ENCODE measurements at places on chromosomes 3 and 15. TPM values are rescaled to one million over a fixed set of nuclear protein-coding genes. Genes with fewer than 3 reads are reported as not detected.

- H3K27ac ChIP-seq: no peak overlapping the region
- H3K4me3 ChIP-seq: no peak overlapping the region
- H3K36me3 ChIP-seq: no peaks in the 10 kb centered on the region
- no peaks in the 10 kb centered on the region for H3K27me3 ChIP-seq
- H3K4me1 ChIP-seq: no peaks in the 10 kb centered on the region
These were observed 167.4 kb downstream of the STAG1 start for GRCh38 chr3:136584728-136585127.

GRCh38 chr3:71847794-71848193, 62.8 kb upstream of the PROK2 start:
- no peak for DNase-seq
- H3K4me1 ChIP-seq: no peaks in the 10 kb centered on the region
- no peaks in the 10 kb centered on the region for H3K36me3 ChIP-seq
- no peak overlapping the region for H3K27ac ChIP-seq

DNA sequence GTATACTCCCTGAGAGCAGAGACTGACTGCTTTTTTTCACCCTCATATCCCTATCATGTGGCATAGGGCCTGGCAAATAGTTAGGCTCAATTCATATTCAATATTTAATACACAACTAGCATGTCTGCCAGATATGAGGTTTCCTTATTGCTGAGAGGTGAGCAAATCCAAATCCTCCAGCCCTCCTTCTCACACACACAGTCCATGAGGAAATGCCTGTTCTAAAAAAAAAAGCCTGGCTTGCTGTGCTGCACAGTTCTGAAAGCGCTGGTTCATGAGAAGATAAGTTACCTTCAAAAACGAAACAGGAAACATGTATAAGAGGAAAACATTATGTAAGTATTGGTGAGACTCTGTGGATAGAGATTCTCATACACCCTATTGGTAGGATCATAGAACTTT, 15.5 kb upstream of the ACAP2 start:
- H3K4me1 ChIP-seq: no peaks in the 10 kb centered on the region
- no peaks in the 10 kb centered on the region for H3K36me3 ChIP-seq
- no peak overlapping the region for H3K4me3 ChIP-seq
- H3K27ac ChIP-seq: no peak overlapping the region
- no peaks in the 10 kb centered on the region for H3K27me3 ChIP-seq

GRCh38 chr3:73504239-73504638, 120.5 kb downstream of the PDZRN3 start:
- peaks cover 17% of the 10 kb centered on the region for H3K4me1 ChIP-seq
- no peaks in the 10 kb centered on the region for H3K27me3 ChIP-seq
- no peak overlapping the region for H3K27ac ChIP-seq
- no peak overlapping the region for H3K4me3 ChIP-seq
- no peak for DNase-seq

GRCh38 chr3:73614419-73614818, 10.3 kb downstream of the PDZRN3 start:
- H3K4me3 ChIP-seq: no peak overlapping the region
- H3K27ac ChIP-seq: no peak overlapping the region
- no peaks in the 10 kb centered on the region for H3K27me3 ChIP-seq
- no peak for DNase-seq

DNA sequence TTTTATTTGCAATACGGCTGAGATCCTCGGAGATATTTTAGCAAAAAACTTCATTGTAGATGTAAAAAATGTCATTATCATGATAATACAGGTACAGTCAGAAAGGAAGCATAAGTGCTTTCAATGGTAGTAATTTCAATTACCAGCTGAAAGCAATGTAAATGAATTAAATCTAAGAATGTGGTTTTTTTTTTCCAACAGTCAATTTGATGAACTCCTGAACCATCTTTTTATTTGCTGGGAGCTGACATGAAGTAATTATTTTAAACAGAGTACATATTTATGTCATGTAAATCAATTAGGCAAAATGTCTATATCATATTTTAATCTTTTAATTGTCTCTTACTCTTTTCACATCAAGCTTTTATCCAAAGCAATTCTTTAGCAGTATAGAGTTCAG, 70.6 kb downstream of the MORC1 start:
- no peak for DNase-seq
- H3K4me1 ChIP-seq: no peaks in the 10 kb centered on the region
- no peaks in the 10 kb centered on the region for H3K36me3 ChIP-seq
- H3K4me3 ChIP-seq: no peak overlapping the region
- no peaks in the 10 kb centered on the region for H3K27me3 ChIP-seq

GRCh38 chr3:169478566-169479313, 184.8 kb downstream of the MECOM start:
- no peak for DNase-seq
- H3K4me3 ChIP-seq: no peak overlapping the region
- H3K27me3 ChIP-seq: no peaks in the 10 kb centered on the region
- no peak overlapping the region for H3K27ac ChIP-seq

- peaks cover 12% of the 10 kb centered on the region for H3K4me1 ChIP-seq
- H3K27ac ChIP-seq: no peak overlapping the region
- no peaks in the 10 kb centered on the region for H3K27me3 ChIP-seq
- H3K4me3 ChIP-seq: no peak overlapping the region
- no peak for DNase-seq
These were observed 66.9 kb downstream of the TLE3 start for GRCh38 chr15:70030851-70031250.

- H3K27me3 ChIP-seq: no peaks in the 10 kb centered on the region
- no peaks in the 10 kb centered on the region for H3K36me3 ChIP-seq
- no peak overlapping the region for H3K27ac ChIP-seq
- DNase-seq: no peak
- no peak overlapping the region for H3K4me3 ChIP-seq
- peaks cover 2% of the 10 kb centered on the region for H3K4me1 ChIP-seq
These were observed 41.6 kb downstream of the ILDR1 start for GRCh38 chr3:121980450-121980796.

GRCh38 chr3:43583481-43583880, 38.3 kb downstream of the ANO10 start:
- H3K27me3 ChIP-seq: no peaks in the 10 kb centered on the region
- no peak overlapping the region for H3K4me3 ChIP-seq
- peaks cover 13% of the 10 kb centered on the region for H3K4me1 ChIP-seq

- H3K27ac ChIP-seq: no peak overlapping the region
- H3K4me1 ChIP-seq: peaks cover 3% of the 10 kb centered on the region
- no peaks in the 10 kb centered on the region for H3K27me3 ChIP-seq
- H3K36me3 ChIP-seq: no peaks in the 10 kb centered on the region
- H3K4me3 ChIP-seq: no peak overlapping the region
- no peak for DNase-seq
These were observed 14.7 kb downstream of the THBS1 start for GRCh38 chr15:39595338-39596221.

GRCh38 chr3:112365636-112366035, 32.7 kb downstream of the CD200 start:
- H3K27ac ChIP-seq: no peak overlapping the region
- H3K4me3 ChIP-seq: no peak overlapping the region
- H3K27me3 ChIP-seq: no peaks in the 10 kb centered on the region
- no peak for DNase-seq

GRCh38 chr15:31283043-31283442, 43.6 kb upstream of the KLF13 start:
- peaks cover 8% of the 10 kb centered on the region for H3K4me1 ChIP-seq
- H3K27me3 ChIP-seq: no peaks in the 10 kb centered on the region
- H3K36me3 ChIP-seq: no peaks in the 10 kb centered on the region
- no peak for DNase-seq
- H3K27ac ChIP-seq: no peak overlapping the region

DNA sequence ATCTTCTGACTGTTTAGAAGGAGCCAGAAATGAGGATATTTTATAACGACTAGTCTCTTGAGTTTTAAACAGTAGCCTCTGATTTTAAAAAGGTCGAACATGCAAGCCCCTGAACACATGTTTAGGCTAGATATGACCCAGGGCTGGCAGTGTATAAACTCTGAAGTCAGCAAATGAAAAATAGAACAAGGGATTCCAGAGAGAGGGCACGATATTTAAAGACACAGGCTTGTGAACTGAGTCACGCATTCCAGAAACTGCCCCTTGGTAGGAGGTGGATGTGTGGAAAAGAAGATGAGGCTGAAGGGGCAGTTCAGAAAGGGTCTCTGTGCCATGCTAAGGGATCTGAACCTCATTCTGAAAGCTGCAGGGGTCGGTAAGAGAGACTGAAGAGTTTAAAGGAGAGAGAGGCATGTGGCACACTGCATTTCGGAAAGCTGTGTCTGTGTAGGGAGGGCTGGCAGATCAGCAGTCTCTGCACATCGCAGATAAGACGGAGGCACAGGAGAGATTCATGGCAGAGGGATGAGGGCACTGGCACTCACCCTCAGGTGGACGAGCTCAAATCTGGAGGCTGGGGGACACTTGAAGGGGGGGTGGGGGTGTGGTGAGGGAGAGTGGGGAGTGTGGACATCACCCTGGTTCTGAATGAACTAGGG, 22.1 kb downstream of the ST8SIA2 start:
- peaks cover 22% of the 10 kb centered on the region for H3K4me1 ChIP-seq
- H3K27me3 ChIP-seq: peaks cover 59% of the 10 kb centered on the region
- DNase-seq: no peak
- H3K36me3 ChIP-seq: no peaks in the 10 kb centered on the region
- H3K27ac ChIP-seq: no peak overlapping the region
- H3K4me3 ChIP-seq: no peak overlapping the region

GRCh38 chr3:187430576-187430975, 62.4 kb downstream of the RTP4 start:
- no peaks in the 10 kb centered on the region for H3K36me3 ChIP-seq
- H3K27me3 ChIP-seq: no peaks in the 10 kb centered on the region
- H3K27ac ChIP-seq: no peak overlapping the region

DNA sequence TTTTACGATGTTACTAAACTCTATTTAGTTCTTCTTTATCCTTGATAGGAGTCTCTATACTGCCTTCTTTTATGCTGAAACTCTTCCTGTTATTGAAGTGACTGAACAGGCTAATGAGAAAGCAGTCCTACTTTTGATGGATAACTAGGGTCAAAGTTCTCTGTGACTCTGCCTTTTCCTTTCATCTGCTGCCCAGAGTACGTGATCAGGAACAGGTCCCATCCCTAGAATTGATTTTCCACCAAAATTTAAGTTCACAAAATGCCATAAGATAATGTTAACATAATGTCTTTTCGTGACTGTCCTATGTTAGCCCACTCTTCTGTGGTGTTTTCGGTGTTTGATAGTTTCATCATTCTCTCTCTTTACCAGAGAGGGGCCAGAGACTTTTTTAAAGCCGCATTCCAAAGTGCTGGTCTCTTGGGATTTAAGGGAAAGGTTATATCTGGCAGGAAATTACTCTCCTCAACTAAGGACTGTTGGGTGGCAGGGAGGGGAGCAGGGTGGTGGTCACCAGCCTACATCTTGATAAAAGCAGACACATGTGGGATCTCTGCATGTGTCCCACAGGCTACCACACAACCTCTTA, 50.3 kb upstream of the PLXND1 start:
- H3K27ac ChIP-seq: peak overlapping the region; percentile 3
- H3K36me3 ChIP-seq: no peaks in the 10 kb centered on the region
- peaks cover 20% of the 10 kb centered on the region for H3K4me1 ChIP-seq

GRCh38 chr3:30199096-30199759, 407.2 kb upstream of the TGFBR2 start:
- no peak overlapping the region for H3K4me3 ChIP-seq
- no peak overlapping the region for H3K27ac ChIP-seq
- H3K27me3 ChIP-seq: no peaks in the 10 kb centered on the region
- no peaks in the 10 kb centered on the region for H3K4me1 ChIP-seq
- no peaks in the 10 kb centered on the region for H3K36me3 ChIP-seq

- no peak overlapping the region for H3K27ac ChIP-seq
- peaks cover 42% of the 10 kb centered on the region for H3K4me1 ChIP-seq
- no peaks in the 10 kb centered on the region for H3K36me3 ChIP-seq
- no peaks in the 10 kb centered on the region for H3K27me3 ChIP-seq
- peak overlapping the region; percentile 43 for H3K4me3 ChIP-seq
These were observed 2.7 kb downstream of the ANKRD28 start for GRCh38 chr3:15794842-15795650.

- no peaks in the 10 kb centered on the region for H3K36me3 ChIP-seq
- no peak overlapping the region for H3K4me3 ChIP-seq
- DNase-seq: peak; percentile 83
- no peaks in the 10 kb centered on the region for H3K4me1 ChIP-seq
- no peak overlapping the region for H3K27ac ChIP-seq
These were observed 44.0 kb downstream of the CCDC54 start for GRCh38 chr3:107421170-107421792.

Gene PPARG
- total RNA-seq: 0.50 TPM

Gene RAB11A
- total RNA-seq: 482 TPM

Gene RBP2
- not detected for total RNA-seq

Gene NPRL2
- total RNA-seq: 35.7 TPM

Gene CFAP100
- 0.12 TPM for total RNA-seq

Gene SMCO1
- total RNA-seq: not detected

Gene IL20RB
- 2.0 TPM for total RNA-seq

Gene PRRT3
- 11.6 TPM for total RNA-seq

Gene ISG20
- total RNA-seq: 0.56 TPM

Gene MEGF11
- total RNA-seq: 1.5 TPM

Gene CISH
- total RNA-seq: 0.32 TPM

Gene CCDC32
- 22.4 TPM for total RNA-seq

Gene NANOGP8
- 1.5 TPM for total RNA-seq

Gene PP2D1
- total RNA-seq: not detected

Gene SELENOT
- total RNA-seq: 133 TPM

Measured in neural progenitor cell (in vitro differentiated cells).